ENCODE measurements at places on chromosomes 2 and 18. TPM values are rescaled to one million over a fixed set of nuclear protein-coding genes. Genes with fewer than 3 reads are reported as not detected.

LRATD1 gene
- total RNA-seq, result 0.64 TPM

CSRNP3 gene
- total RNA-seq, result 1.0 TPM

EPAS1 gene
- 119 TPM for total RNA-seq

CCT7 gene
- 405 TPM for total RNA-seq

GRHL1 gene
- total RNA-seq, result 0.65 TPM

HJURP gene
- total RNA-seq, result 8.4 TPM

CAPN13 gene
- not detected for total RNA-seq

ANKRD53 gene
- 1.3 TPM for total RNA-seq

CPLX4 gene
- not detected for total RNA-seq

ZC3H15 gene
- 57.1 TPM for total RNA-seq

TAF1B gene
- total RNA-seq, result 10.8 TPM

FLACC1 gene
- total RNA-seq, result not detected

ATP6V1B1 gene
- total RNA-seq, result 0.40 TPM

LYG1 gene
- total RNA-seq, result not detected

COBLL1 gene
- total RNA-seq, result 4.3 TPM

CUL3 gene
- total RNA-seq, result 37.5 TPM

RAPH1 gene
- 22.1 TPM for total RNA-seq

ALK gene
- not detected for total RNA-seq

SOCS6 gene
- 23.1 TPM for total RNA-seq

PROC gene
- 0.13 TPM for total RNA-seq

CGREF1 gene
- 4.6 TPM for total RNA-seq

GREB1 gene
- 0.13 TPM for total RNA-seq

MBP gene
- 1.8 TPM for total RNA-seq

All from epithelial cell of alveolus of lung (primary cell).